ENCODE measurements at places on chromosomes 1 and 21.

- DNase-seq: no peak
These were observed 964.1 kb downstream of the TTLL7 start for GRCh38 chr1:83034851-83035250.

DNA sequence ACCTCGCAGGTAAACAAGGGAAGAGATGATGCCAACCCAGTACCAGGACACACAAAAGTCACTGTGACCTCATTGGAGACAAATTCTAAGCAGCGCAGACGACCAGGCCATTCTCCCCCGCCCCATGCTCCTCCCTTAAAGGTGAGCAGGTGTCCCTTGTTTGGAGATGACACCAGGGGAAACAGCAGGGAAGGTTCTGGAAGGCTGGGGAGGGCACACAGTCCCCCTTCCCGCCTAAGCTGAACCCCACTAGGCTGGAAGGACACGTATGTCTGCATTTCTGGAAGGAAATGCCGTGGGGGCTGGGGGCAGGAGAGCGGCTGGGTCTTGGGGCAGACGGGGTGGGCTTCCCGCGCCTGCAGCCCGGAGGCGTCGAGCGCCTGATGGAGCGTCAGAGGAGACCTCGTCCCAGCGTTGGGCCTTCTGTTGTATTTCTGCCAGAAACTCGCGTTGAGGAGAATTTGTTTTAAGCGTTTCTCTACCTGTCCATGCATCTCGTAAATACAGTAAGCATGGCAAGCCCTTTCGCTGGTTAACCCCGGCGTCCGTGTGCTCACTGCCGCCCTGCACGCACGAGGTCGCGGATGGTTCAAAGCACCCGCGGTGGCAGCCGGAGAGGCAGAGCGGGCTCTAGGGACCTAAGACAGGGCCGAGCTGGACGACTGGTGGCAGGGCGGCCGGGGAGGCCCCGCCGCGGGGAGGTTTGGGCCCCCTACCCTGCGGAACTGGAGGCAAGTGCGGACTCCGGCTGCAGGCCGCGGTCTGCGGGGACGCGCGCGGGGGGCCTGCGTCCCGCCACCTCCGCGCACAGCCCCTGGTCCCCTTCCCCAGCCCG, 1.2 kb upstream of the LHX4 start:
- no peak for DNase-seq

GRCh38 chr1:220696863-220697231, 6.7 kb downstream of the C1orf115 start:
- peak; percentile 37 for DNase-seq

DNA sequence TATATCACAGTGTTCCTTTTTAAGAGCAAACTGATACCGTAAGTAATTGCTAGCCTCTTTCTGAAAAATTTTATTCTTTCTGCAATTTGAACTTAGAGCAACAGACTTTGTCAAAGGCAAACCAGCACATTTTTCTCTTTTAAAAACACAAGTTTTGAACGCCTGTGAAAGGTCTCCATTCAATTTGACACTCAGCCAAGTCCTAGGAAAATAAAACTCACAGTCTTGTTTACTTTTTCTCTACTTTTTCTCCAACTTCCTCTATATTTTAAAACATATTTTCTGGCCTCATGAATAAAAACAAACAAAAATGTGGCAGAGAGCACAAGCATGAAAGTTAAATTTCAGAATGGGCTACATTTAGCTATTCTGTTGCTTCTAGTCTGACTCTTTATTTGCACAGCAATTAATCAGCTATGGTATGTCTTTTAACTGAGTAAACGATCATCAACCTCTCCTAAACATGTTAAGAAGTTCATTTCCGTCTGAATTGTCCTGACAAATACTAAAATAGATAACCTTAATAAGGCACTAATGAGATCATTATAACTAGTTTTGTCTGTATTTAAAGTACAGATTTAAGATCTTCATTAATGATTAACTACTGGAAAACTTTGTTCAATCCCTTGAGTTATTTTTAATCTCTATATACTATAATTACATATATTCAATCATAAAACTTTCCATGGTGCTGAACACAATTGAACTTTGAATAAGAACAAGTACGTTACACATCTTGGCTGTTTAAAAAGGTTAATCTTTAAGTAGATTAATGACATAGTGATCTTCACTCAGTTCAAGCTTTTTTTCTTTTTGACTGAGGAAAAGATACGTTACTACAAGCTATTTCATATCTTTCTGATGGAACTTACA, 550.6 kb downstream of the PTBP2 start:
- DNase-seq: no peak

Data from astrocyte (in vitro differentiated cells and primary cell).